ENCODE measurements at places on chromosomes 1 and 21.
A peak's percentile ranks its signal among the peaks of the same experiment; 100 is the strongest.

- DNase-seq = no peak
Measured at GRCh38 chr1:31445951-31446350, 32.9 kb downstream of the SERINC2 start.

DNA sequence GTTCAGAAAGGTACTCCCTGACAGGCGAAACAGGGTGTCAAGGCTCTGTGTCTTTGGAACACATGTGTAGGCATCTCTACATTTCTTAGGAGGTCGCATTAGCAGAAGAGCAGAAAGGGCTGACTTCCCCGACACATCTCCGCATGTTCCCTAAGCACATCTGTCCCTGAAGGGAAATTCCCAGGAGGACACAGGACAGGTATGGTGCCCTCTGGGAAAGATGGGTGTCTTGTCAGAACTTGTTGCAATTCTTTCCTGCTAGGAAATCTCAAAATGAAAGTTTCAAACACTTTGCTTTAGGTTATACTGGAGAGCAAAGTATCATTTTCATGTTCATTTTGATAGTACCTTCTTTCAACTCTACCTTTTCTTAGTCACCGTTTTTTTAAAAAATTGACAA lies 2.0 kb downstream of the DSCAM start:
- no peak for DNase-seq

DNA sequence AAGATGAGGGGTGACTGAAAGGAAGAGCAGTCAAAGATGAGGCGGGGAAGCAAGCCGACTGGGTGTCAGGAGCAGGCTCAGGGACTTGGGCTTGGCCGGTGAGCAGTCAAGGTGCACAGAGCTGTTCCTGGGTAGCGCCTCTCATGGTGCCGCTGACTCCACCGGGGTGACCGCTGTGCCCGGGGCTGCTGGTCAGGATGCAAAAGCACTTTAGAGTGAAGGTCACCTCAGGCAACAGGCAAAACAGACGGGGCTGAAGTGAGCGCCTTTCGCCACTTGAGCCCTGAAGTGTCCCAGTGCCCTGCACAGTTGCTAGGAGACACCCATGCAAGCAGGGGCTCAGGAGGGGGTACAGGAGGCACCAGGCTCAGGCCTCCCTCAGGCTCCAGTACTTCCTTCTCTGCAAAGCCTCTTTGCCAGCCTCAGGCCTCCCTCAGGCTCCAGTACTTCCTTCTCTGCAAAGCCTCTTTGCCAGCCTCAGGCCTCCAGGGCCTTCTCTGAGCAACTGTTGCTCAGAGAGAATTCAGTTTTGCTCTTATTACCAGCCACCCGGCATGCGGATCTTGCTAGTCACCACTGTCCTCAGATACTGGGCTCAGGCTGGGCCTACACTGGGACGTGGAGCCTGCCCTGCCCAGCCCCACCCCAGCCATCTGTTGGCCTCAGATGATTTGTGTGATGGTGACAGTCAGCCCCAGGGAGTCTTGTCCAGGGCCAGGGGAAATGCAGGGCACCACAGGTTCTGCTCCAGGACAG lies 99.7 kb upstream of the IRF2BP2 start:
- DNase-seq = peak; percentile 60

DNA sequence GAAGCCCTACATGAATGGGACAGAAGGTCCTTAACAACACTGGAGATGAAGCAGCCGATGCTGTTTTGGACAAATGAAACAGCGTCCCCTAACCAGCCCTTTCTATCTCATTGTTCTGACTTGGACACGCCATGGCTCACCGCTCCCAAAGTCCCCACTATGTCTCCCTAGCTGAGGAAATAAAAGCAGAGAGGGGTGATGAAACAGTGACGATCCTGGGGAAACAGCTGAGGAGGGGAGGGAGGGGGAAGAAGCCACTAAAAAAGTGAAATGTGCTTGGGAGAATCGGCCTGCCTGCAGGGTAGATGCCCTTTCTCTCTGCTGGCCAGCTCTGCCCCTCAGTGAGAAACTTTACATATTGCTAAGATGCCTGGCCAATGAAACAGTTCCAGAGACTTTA lies 1.1 kb upstream of the ACKR1 start:
- DNase-seq = no peak

DNA sequence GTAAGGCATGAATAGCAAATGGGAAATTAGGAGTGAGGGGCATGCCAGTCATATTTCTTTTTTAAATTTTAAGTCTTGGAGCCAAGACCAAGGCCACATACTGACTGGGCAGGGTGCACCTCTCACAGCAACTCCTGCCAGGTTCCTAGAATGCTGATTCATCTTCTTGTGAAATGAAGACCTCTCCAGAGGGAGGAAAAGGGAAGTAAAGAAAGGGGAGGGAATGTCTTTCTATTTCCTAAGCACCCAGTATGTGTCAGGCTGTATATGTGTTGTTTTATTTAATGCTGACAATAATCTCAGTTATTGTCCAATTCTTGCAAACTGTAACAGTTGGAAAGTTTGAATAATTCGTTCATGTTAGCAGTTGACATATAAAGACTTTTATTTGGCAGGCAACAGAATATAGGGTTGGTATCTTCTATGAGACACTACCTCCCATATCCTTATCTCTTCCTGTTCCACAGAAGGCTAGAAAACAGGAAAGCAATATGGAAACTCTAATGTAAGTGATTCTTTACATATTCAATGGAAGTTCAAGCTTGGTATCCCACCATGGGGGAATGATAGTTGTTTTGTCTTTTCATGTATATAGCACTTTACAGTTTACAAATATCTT lies 259.1 kb upstream of the USP24 start:
- DNase-seq = no peak

DNA sequence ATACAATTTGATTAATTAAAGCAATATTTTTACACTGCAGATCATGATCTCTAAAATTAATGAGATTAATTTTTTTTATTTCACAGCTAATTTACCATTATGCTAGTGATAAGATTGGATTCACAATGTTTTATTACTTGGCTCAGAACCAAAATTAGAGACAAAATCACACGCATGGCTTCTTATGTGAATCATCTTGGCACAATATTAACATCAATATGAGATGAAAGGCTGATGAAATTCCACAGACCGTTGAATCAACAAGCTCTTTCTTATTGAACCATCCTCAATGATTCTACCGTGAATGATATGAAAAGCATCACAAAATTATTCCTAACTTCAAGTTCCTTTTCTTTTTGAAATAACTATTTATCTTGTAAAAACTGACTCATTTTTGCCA lies 544.9 kb downstream of the KCNT2 start:
- no peak for DNase-seq

GRCh38 chr21:18954441-18954844 lies 550.9 kb upstream of the TMPRSS15 start:
- DNase-seq = no peak

- DNase-seq = peak; percentile 75
Measured at GRCh38 chr1:66402194-66402593, 131.8 kb upstream of the SGIP1 start.

DNA sequence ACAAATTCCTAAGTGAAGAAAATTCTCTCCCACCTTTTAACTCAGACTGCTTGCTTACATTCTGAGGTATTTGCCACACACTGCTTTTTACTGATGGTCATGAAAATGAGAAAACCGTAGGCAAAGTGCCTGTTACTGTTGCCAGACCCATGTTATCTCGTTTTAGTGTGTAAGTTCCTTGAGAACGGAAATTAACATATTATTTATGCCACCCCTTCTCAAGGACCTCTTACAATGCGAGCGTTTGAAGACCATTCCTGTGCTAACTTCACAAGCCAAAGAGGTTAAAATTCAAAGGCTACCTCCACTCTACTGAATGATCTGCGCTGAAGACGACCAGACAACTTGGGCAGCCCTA lies 509 bp downstream of the NVL start:
- no peak for DNase-seq

- no peak for DNase-seq
Measured at GRCh38 chr1:228733576-228733975, 1.7 kb upstream of the RHOU start.

- DNase-seq = no peak
Measured at GRCh38 chr1:32405672-32406467, 11.6 kb upstream of the BSDC1 start.

GRCh38 chr1:65267271-65267670 lies 42.1 kb upstream of the DNAJC6 start:
- no peak for DNase-seq

All from left forelimb (tissue), 1 donor.